ENCODE measurements at places on chromosomes 6 and 20.

DNA sequence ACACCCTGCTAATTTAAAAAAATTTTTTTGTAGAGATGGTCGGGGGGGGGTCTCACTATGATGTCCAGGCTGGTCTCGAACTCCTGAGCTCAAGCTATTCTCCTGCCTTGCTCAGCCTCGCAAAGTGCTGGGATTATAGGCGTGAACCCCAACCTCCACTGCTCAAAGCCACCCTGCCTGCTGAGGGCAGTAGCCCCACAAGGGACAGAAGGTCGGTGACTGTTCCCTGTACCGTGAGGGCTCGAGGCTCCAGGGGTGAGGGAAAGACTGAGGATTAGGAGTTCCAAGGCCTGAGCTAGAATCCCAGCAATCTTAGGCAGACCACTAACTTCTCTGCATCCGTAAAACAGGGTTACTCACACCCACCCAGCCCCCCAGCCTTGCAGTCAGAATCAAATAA is 51.1 kb downstream of the CPNE5 start:
- DNase-seq = no peak

GRCh38 chr6:4412488-4412887 is 277.1 kb upstream of the ECI2 start:
- no peak for DNase-seq

DNA sequence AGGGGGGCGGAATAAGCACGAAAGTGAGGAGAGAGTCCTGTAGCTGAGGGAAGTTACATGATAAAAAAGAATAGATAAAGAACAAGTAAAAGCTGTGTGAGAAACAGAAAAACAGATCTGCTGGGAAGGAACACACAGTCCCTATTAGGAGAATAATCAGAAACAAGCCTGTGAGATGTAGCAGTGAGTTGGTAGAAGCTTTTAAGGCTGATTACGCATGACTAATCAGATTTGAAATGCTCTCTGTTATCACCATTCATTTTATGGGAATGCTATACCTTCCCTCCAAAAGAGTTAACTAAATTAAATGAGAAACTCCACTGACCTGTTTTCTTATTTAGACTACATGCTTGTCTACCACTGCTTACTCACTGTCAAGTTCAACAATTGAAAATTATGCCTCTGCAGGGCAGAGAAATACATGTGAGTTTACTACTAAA is 15.8 kb downstream of the REPS1 start:
- DNase-seq = no peak

DNA sequence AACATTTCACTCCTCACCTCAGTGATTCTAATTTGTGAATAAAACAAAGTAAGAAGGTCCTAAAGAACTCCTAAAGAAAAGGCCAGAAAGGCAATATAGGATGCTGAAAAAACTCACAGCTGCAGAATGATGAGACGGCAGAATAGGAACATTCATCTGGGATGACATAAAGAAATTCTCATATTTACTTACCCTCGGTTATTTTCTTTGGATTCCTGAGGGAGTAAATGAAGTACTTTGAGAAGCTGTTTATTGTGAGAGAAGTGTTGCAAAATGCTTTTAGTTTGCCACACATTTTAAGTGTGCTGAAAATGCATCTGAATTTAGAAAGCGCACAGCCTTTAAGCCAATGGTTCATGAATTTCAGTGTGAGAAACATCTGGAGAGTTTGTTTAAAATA is 35.7 kb upstream of the RBL1 start:
- no peak for DNase-seq

- peak; percentile 45 for DNase-seq
Observed at GRCh38 chr6:113495521-113495920, 361.6 kb upstream of the MARCKS start.

DNA sequence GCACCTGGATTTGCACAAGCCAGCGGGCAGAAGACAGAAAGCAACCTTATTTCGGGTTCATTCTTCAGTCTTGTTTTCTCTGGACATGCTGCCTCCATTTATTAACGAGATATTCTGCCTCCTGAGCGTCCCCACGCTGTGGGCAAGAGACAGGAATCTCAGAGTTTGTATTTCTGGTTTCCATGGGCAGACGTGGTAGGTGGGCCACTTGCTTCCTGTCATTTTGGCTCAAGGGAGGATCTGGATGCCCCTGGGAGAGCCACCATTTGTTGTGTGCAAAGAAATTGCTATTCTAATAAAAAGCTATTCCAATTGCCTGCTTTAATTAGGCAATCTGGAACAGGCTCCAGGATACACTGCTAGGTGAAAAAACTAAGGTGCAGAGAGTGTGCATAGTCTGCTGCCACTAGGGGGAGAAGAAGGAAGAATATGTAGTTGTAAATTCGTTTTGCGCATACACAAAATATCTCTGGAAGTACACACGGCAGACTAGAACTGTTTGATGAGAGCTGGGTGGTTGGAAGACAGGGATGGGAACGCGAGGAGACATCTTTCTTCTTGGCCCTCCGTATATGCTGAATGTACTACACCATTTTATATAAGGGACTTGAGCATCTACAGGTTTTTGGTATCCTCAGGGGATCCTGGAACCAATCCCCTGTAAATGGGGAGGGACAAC is 30.1 kb upstream of the SLC16A10 start:
- DNase-seq = peak; percentile 59

DNA sequence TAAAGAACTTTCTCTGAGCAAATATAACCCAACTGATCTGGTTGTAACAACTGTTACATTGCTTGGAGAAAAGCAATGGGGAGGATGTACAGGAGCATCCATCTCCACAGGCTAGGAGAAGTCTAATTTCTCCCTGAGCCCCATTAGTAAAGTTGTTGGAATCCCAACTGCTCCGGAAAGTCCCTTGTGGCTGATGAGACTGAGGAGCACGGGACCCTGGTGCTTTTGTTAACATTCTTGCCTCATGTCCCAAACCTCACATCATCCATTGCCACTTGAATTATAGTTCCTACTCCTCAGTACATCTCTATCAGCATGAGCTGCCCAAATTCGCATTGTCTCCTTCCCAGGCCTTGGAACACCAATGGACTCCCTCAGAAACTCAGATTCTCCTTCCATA is 260.6 kb upstream of the BMP2 start:
- no peak for DNase-seq

DNA sequence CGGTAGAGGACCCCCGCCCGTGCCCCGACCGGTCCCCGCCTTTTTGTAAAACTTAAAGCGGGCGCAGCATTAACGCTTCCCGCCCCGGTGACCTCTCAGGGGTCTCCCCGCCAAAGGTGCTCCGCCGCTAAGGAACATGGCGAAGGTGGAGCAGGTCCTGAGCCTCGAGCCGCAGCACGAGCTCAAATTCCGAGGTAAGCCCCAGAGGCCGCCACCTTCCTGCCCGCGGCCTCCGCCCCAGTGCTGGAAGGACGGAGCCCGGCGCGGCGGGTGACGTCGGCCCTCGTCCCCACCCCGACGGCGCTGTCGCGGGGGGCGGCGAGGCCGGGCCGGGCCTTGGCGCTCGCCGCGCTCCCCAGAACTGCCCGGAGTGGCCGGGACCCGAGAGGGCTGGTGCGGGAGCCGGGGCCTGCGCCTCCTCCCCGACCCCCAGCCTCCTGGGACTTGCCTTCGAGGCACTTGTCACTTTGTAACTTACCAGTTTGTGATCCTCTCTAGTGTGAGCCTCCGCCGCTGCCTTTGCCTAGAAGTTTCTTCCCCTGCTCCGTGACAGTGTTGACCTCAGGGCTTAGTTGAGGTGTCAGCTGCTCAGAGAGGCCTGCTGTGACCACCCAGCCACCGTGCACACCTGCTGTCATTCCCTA is 417 bp downstream of the VAPB start:
- peak; percentile 79 for DNase-seq

GRCh38 chr6:34340906-34341480 is 51.5 kb downstream of the NUDT3 start:
- DNase-seq = no peak

- no peak for DNase-seq
Observed at GRCh38 chr20:12098421-12098820, 180.7 kb downstream of the BTBD3 start.

DNA sequence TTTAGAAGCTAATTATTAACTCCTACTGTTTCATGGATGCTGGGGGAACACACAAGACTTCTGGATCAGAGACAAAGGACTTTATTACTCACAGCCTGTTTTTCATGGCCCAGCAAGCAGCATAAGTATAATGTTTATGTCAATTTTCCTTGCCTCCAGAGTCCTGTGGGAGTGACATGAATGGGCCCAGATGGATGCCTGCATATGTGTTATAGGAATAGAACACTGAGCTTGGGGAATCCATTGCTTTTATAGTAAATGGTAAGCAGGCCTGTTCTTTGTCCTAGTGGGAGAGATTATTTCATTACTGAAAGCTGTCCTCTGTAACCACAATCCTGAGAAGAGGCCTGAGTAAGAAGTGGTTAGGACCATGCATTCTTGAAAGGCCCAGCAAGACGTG is 25.6 kb downstream of the BLTP3A start:
- no peak for DNase-seq

- no peak for DNase-seq
Observed at GRCh38 chr6:93992976-93993375, 573.6 kb upstream of the EPHA7 start.

- no peak for DNase-seq
Observed at GRCh38 chr20:46127396-46128010, 9.4 kb downstream of the CD40 start.

- DNase-seq = no peak
Observed at GRCh38 chr6:3422435-3423070, 34.3 kb downstream of the SLC22A23 start.

DNA sequence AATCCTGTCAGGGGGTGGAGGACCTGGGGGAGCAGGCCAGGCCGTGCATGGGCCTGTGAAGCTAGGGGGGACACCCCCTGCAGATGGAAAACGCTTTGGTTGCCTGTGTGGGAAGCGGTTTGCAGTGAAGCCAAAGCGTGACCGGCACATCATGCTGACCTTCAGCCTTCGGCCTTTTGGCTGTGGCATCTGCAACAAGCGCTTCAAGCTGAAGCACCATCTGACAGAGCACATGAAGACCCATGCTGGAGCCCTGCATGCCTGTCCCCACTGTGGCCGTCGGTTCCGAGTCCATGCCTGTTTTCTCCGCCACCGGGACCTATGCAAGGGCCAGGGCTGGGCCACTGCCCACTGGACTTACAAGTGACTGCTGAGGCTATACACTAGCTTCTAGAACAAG is 1.8 kb downstream of the ZBTB9 start:
- no peak for DNase-seq

- DNase-seq = no peak
Observed at GRCh38 chr6:106626485-106626884, 2.8 kb downstream of the RTN4IP1 start.

DNA sequence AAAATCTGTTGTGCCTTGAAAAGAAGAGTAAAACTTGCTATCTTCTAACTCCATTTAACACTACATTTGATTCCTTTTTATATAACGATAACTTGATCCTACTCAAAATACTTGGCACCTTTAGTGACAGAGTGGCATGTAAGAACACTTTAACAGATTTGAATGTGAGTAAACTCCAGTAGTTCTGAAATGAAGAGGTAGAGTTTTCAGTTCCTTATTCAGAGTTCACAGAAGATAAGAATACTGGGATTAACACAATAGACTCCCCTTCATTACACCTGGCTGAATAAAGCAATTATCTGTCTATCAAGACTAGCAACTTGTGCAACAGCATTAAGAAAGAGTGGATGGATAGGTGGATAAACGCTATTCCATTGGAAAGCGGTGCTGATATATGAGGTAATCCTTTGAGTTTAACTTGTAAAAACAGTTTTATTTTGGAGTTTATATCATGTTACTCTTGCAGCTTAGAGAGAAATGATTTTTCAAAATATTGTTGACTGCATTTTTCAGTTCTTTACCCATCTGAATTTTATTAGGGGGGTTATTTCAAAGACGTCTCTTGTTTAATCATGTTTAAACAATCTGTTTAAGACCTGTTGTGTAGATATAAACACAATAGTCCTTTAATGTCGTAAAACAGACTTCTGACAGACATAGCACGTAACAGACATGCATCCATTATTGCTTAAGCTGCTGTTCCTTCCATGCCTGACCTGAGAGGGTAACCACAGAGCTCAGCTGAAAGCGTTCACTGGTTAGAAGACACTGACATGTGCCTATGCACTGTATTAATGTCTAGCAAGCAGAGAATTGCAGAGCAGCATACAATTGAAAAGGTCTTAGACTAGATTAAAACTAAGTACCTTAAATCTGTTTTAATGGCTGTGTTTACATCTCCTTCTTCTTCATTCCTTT is 102.4 kb upstream of the SUPT3H start:
- DNase-seq = peak; percentile 22
